ENCODE measurements at places on chromosomes 2 and 18.
A peak's percentile ranks its signal among the peaks of the same experiment; 100 is the strongest.

GRCh38 chr2:38835990-38836389, 39.7 kb downstream of the DHX57 start:
- DNase-seq, result no peak

DNA sequence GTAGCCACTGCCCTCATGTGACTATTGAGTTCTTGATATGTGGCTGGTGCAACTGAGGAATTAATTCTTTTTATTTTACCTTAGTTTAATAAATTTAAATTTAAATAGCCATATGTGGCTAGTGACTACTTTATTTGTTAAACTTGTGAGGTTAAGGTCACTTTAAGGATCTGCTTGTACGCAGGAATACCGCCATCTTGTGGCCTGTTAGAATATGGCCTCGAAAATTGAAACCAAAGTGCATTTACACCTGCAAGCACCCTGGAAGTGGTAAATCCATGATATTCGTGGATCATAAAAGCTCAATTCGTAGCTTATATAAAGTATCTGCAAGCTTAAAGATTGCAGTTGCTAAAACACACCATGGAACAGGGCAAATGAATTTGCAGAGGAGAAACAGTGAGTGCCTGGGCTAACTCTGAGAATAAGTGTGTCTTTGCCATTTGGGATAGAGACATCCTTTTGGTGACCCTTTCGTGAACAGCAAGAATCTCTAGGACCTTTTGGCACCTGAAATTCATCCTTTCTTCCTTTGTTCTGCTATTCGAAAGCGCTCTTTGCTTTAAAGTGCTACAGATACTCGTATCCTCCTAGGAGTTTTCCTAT, 59.9 kb upstream of the REG3A start:
- DNase-seq, result peak; percentile 54

- DNase-seq, result no peak
These were observed 80.4 kb downstream of the ARMC9 start for GRCh38 chr2:231278868-231279267.

- no peak for DNase-seq
These were observed 792.6 kb downstream of the CPS1 start for GRCh38 chr2:211349031-211349430.

DNA sequence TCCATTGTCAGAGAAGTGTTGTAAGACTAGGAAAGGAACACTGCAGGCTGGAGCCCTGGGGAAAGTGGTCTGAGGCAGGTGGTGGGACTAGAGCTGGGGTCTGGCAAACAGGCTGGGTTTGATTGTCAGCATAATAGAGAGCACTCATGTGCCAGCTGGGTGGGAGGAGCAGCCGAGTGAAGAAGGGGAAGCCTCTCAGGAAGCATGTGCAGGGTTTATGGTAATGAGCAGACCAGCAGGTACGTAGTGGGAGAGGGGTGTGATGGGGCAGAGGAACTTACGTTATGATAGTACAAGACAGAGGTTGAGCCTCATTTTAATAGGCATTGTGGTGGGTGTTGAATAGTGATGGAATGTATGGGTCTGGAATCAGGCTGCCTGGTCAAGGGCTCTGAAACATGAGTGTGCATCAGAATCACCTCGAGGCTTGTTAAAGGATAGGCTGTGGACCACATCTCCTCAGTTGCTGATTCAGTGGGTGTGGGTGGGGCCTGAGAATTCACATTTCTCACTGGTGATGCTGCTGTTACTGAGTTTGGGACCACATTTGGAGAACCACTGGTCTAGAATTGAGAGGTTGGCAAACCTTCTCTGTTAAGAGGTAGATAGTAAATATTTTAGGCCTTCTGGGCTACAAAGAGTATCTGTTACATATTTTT, 1.7 kb upstream of the MGAT5 start:
- no peak for DNase-seq

Measured in ELF-1 (cell line).